CD4-positive, CD25-positive, alpha-beta regulatory T cell (primary cell): ENCODE measurements at places on chromosomes 5 and 9. TPM values are rescaled to one million over a fixed set of nuclear protein-coding genes. Genes with fewer than 3 reads are reported as not detected.

GAS1 gene
- 0.12 TPM for total RNA-seq

CER1 gene
- total RNA-seq = not detected

GRCh38 chr9:105693435-105694189 is 729 bp upstream of the TMEM38B start:
- DNase-seq = no peak

GRCh38 chr5:179486596-179487051 is 63.7 kb upstream of the RUFY1 start:
- DNase-seq = no peak
